ENCODE measurements at places on chromosomes 11 and 22.

- no peak for DNase-seq
Measured at GRCh38 chr22:44192098-44192815, 11.5 kb downstream of the PARVG start.

DNA sequence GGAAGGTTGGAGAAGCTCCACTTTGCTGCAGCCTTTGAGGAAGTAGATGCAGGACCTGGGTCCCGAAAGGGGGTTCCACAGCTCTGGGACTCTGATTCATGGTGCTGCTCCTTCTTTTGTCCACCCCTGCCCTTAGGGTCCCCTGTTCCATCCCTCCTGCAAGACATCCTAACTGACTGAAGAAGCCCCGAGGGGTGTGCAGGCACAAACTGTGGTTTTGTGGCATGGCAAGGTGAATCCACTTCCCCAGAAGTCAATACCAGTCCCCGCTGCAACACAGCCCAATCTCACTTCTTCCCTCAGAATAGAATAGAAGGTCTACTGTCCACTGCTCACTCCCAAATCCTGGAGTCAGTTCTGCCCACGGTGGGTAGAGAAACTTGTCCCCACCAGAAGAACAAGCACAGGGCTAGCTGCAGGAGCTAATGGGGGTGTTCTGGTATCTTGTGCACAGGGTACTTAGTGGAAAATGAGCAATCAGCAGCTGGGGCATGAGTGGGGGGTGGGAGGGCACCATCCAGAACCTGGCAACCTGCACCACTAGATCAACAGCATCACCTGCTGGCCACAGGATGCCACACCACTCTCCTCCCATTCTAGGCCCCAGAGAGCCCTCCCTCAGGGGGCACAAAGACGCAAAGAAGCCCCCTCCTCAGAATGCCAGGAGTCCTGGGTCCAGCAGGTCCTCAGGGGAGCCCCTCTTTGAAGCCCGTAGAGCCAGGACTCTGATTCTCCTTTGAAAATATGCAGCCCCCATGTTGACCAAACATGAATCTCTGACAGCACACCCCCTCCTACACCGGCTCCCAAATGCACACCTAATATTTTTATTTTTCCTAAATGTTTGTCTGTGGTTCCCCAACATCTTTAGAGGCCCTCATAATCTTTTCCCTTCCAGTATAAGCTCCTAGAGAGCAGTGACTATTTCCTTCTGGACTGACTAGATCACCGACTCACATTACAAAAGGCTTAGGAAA, 14.1 kb downstream of the SPATA19 start:
- no peak for DNase-seq

GRCh38 chr22:38051900-38052862, 5.0 kb upstream of the PICK1 start:
- peak; percentile 61 for DNase-seq

DNA sequence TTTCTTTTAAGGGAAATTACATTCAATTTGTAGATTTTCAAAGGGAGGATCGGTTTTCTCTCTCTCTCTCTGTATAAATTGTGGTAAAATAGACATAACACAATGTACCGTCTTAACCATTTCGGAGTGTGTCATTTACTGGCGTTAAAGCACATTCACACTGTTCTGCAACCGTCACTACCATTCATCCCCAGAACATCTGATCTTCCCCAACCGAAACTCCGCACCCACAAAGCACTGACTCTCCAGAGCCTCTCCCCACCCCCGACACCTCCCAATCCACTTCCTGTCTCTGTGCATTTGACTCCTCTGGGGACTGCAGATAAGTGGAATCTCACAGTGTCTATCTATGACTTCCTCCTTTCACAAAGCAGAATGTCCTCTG, 15.9 kb upstream of the GRAMD4 start:
- DNase-seq, result no peak

- peak; percentile 48 for DNase-seq
Measured at GRCh38 chr22:30485362-30485988, 13.7 kb upstream of the SEC14L3 start.

DNA sequence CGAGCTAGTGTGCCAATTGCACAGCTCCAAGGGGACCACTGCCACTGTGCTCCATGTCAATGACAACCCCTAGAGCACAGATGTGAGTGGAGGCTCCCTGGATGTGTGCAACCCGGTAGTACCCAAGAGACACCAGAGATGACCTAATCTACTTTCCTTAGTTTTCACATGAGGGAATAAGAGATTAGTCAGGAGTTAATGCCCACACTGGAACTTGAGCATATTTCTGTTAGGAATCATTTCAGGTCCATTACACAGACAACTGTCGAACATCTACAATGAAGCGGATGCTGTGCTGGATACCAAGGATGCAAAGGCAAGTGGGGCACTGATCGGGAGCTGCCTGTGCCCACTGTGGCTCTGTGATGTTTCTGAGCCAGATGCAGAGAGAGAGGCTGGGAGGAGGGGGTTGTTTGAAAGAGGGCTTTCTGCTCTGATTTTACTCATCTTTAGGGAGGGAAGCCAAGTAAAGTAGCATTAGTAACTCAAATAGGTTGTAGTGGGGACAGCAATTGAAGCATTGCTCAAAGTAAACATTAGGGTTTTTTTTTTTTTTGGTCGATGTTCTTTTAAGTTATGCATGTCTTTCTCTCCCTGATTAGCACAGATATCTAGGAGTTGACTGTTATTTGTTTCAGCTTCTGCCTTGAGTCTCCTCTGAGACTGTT, 82.5 kb upstream of the SORL1-AS1 start:
- no peak for DNase-seq

GRCh38 chr11:120191058-120191457, 19.8 kb upstream of the OAF start:
- DNase-seq, result no peak

DNA sequence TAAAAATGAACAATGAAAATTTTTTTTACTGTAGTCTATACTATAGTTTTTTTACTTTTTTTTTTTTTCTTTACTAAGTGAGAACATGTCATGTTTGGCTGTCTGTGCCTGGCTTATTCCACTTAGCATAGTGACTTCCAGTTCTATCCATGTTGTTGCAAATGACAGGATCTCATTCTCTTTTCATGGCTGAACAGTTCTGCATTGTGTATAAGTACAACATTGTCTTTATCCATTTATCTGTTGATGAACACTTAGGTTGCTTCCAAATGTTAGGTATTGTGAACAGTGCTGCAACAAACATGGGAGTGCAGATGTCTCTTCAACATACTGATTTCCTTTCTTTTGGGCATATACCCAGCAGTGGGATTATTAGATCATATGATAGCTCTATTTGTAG, 88.1 kb upstream of the CCDC90B start:
- DNase-seq, result no peak

DNA sequence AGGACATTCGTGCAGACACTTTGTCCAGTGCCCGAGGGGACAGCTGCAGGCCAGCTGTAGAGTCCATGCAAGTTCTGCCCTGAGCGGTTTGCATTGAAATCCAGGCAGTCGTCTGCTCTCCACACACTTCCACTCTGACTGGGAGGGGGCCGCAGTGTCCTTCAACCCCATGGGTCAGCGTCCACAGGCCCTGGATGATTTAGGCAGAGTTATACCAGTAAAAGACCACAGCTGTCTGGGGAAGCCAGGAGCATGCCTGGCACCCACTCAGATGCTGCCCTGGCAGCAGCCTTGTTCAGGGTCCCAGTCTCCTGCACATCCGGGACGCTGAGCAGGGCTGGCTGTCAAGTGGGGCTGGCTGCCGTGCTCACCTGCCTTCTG, 26.5 kb downstream of the KRTAP5-5 start:
- no peak for DNase-seq

DNA sequence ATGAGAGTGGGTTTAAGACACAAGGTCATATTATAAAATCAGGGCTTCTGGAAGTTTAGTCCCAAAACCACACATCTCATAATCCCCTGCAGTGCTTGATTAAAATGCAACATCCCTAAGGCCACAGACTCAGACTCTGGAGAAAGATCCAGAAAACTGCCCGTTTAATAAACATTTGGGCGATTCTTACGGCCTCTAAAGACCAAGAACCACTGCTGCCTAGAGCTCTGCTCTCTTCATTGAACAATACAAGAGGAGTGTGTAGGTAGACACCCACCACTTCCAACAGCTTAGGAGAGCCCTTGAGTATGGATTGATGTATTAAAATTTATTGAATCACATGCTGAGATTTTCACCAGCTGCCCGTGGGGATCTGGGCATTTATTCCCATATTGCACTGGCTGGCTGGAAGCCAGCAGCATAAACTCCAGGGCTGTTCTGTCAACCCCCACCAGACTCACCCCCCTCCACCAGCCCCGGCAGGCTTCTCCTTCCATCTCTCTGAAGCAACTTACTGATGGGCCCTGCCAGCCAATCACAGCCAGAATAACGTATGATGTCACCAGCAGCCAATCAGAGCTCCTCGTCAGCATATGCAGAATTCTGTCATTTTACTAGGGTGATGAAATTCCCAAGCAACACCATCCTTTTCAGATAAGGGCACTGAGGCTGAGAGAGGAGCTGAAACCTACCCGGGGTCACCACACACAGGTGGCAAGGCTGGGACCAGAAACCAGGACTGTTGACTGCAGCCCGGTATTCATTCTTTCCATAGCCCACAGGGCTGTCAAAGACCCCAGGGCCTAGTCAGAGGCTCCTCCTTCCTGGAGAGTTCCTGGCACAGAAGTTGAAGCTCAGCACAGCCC, 749 bp upstream of the BEST1 start:
- DNase-seq, result peak; percentile 79

GRCh38 chr11:39683288-39683950, 1776.0 kb downstream of the LRRC4C start:
- no peak for DNase-seq

DNA sequence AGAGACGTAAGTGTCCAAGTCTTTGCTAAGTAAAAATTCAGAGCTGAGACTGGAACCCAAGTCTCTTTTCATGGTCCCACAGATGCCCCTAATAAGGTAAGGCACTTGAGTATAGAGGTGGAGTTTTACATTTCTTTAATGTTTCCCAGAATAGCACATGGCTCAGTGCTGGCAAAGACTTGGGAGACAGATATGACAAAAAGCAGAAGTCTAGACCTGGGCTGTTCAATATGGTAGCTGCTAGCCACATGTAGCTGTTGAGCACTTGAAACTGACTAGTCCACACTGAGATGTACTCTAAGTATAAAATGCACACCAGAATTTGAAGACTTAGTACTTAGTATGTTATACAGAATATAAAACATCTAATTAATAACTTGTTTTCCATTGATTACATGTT, 17.6 kb downstream of the VSTM5 start:
- DNase-seq, result no peak

GRCh38 chr11:84871116-84871515, 756.0 kb downstream of the DLG2 start:
- DNase-seq, result no peak

- DNase-seq, result no peak
Measured at GRCh38 chr22:37627545-37627944, 11.9 kb upstream of the SH3BP1 start.

- peak; percentile 34 for DNase-seq
Measured at GRCh38 chr22:43183496-43184277, 3.2 kb downstream of the TTLL12 start.

- DNase-seq, result no peak
Measured at GRCh38 chr11:43239791-43240190, 72.0 kb upstream of the API5 start.

DNA sequence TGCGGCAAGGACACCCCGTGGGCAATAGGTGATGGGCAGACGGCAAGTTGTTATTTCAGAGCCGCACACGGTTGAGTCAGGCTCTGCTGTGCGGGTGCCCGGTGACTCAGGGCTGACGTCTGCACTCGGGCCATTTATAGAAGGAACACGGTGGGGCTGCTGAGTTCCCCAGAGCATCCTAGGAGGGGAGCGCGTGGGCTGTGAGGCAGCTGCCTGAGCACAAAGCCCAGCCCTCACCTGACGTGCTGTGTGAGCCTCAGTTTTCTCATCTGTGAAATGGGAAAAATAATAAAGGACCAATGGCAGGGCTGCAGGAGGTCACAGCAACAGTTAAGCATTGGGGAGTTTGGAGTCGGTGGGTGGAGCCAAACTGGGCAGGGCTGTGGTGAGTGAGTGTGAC, 11.3 kb upstream of the RHOD start:
- peak; percentile 95 for DNase-seq

DNA sequence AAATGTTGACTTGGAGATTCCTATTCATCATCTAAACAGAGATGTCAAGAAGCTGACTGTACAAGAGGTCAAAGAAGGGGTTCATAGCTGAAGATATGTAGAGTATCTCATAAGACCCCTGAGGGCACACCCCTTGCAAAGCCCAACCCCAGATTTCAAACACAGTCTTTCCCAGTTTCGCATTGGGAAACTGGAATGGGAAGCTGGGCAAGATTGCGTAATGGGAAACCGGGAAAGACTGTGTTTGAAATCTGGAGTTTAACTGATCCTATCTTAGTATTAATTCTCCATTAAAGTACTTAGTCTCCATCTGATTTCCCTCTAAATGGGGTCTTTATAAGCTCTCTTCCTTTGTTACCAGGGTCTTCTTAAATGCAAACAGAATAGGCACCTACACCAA, 99.5 kb downstream of the FAM76B start:
- DNase-seq, result no peak

DNA sequence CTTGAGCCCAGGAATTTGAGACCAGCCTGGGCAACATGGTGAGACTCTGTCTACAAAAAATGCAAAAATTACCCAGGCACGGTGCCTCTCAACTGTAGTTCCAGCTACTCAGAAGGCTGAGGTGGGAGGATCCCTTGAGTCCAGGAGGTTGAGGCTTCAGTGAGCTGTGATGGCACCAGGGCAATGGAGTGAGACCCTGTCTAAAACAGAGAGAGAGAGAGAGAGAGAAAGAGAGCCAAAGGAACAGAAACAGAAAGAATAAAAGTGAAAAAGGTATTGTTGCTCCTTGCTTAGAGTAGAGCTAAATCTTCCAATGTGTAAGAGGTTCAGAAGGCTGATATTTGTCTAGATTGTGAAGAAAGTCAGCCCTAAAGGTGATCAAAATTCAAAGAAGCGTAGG, 8.9 kb upstream of the ETS1 start:
- DNase-seq, result no peak

GRCh38 chr22:50269573-50269969, 609 bp downstream of the MAPK11 start:
- DNase-seq, result no peak

DNA sequence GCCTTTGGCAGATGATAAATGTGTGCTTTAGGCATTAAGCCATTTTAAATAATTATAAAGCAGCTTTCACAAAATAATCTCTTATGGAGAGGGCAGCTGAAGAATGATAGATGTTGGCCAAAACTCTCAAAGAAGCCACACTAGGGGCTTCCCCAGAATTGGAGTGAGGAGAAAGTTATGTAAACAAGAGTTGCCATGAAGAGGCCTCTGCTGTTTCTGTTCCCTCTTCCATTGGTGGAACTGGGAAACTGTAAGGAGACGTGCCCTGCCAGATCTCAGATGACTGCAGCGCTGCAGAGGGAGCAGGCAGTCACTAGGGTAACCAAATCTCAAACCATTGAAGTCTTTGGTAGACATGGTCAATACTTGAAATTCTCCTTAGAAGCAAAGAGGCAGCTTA, 19.4 kb upstream of the APLP2 start:
- DNase-seq, result peak; percentile 25

GRCh38 chr11:118899706-118900360, 16.1 kb downstream of the CXCR5 start:
- DNase-seq, result no peak

GRCh38 chr11:889257-889656, 21.4 kb downstream of the CHID1 start:
- no peak for DNase-seq
